ENCODE measurements at places on chromosomes 2 and 18.

DNA sequence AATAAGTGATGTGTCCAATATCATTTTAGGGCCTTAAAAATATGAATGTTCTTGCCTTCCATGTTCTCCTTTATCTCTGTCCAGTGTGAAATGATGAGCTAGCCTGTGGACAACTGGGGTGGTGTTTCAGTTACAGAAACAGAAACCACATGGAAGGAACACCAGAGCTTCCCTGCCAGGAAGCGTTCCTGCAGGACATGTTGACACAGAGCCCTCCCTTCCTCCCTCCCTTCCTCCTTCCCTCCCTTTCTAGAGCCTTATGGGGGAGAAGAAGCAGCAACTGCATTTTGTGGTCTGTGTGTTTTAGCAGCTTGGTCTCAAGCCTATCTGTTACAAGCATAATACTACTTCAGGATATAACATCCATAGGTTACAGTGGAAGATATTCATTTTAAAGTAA lies 539.7 kb upstream of the NETO1 start:
- DNase-seq: no peak

DNA sequence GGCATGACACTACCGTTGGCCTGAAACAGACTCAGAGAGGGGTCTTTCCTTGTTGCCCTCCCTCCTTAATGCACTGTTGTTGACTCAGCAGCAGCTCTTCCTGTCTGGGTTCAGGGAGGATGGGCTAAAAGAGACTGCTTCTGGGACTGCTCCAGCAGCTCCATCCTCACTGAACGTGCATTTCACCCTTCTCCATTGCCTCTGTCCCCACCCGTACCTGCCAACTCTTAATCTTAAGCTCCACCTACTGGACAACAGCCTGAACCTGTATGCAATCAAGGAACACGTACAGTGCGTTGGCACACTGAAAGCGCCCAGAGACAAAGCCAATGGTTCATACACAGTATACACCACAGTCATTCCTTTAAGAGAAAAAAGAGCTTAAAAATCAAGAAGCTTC lies 230.8 kb upstream of the RAB6C start:
- no peak for DNase-seq

- no peak for DNase-seq
These were observed 167.4 kb downstream of the DPP10 start for GRCh38 chr2:114609801-114610200.

DNA sequence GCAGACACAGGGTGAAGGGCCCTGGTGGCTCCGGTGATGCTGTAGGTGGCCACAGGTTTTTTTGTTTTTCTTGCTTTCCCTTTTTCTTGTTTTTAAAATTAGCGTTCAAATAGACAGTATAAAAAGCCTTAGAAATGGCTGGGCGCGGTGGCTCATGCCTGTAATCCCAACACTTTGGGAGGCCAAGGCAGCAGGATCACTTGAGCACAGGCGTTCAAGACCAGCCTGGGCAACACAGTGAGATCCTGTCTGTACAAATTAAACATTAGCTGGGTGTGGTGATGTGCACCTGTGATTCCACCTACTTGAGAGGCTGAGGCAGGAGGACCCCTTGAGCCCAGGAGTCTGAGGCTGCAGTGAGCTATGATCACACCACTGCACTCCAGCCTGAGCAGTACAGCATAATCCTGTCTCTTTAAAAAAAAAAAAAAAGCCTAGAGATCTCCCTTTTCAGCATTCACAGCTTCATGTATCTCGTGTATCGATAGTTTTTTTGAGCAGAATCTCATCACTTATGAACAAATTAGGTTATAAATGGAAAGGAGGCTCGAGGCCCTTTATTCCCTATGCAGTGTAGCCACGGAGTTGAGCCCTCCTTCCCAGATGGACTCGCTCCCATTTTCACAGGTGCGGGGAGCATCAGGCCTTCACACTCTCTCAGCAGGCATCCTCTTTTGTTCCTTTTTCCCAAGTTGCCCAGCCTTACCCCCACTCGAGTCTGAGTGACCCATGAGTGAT lies 50.8 kb downstream of the EMILIN2 start:
- no peak for DNase-seq

GRCh38 chr2:194304191-194304590 lies 1352.8 kb upstream of the SLC39A10 start:
- no peak for DNase-seq

GRCh38 chr18:33495278-33495677 lies 54.8 kb upstream of the CCDC178 start:
- DNase-seq: no peak

GRCh38 chr2:170276056-170276455 lies 98.1 kb downstream of the MYO3B start:
- no peak for DNase-seq

DNA sequence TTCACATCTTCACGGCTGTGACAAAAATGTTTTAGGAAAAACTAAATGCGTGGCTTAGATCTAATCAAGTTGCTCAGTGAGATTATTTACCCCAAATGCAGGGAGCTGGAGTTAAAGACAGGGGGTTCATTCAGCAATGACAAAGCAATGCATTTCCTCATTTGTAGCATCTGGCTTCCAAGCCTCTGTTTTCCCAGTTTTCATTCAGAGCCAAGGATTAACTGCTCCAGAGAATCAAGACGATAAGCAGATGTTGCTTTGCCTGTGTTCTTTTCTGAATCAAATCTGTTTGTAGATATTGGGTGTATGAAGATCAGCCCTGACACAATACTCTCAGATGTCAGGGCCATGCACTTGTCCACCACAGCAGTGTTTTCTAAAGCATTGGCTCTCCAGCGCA lies 147.4 kb upstream of the SIX2 start:
- no peak for DNase-seq

- no peak for DNase-seq
These were observed 5.6 kb upstream of the EML4 start for GRCh38 chr2:42163444-42164045.

DNA sequence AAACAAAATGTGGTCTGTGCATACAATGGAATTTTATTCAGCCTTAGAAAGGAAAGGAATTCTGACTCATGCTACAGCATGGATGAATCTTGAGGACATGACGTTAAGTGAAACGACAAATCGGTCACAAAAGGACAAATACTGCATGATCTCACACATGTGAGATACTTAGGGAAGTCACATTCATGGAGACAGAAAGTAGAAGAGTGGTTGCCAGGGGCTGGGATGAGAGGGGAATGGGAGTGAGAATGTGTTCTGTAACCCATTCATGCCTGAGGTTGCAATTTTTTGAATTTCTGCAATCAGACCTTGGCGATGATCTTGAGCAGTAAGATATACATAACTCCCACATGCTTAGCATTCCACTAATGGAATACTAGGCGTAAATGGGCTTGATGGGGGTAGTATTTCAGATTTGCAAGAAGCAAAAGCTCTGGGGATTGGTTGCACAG lies 22.0 kb downstream of the FHL2 start:
- DNase-seq: no peak

DNA sequence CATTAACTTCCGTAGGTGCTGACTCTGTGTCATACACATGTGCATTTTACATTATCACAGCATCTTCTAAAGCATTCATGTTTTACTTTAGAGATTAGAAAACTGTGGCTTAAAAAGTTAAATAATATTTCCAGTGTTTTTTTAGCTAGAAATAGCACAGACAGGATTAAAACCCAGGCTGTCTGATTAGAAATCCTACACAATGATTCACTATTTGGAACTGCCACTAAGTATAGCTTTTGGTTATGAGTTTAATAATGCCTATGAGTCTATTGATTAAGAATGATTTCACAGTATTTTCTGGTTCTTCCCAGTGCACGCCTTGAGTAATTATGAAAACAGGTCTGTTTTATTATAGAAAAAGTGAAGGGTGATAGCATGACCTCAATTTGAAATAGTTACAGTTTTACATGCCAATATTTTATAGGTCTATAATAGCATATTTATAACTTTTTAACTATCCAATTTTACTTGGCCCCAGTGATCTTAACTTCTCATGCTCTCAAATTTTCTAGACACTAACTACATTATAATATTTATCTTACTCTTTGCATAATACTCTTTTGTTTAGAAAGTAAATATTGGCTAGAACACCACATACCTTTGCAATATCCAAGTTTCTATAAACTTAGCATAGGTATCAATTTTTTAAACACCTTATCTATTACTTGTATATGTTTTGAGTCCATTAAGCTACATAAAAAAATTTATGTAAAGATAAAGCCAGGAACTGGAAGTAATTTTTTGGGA lies 313.2 kb downstream of the RND3 start:
- DNase-seq: no peak

GRCh38 chr2:42224422-42225067 lies 55.4 kb downstream of the EML4 start:
- no peak for DNase-seq

- DNase-seq: no peak
These were observed 342.7 kb downstream of the CPS1 start for GRCh38 chr2:210899131-210899530.

GRCh38 chr2:42225573-42225972 lies 56.4 kb downstream of the EML4 start:
- no peak for DNase-seq

DNA sequence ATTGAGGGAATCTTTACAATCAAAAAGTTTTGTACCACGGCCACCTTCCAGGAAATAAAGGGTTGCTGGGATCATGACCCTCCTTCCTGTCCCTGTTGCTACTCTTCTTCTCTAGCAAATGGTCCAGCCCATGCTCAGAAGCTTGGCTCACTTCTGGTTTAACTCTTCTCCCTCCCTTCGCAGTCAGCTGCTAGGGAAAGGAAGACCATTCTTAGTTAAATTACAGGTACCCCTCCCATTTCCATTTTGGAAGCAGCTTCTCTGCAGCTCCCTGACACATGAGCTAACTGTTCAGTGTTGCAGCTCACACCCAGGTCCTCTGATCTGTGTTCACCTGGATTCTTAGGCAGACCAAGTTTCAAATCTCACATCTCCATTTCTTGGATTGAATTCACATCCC lies 100.3 kb downstream of the DOCK10 start:
- DNase-seq: no peak

DNA sequence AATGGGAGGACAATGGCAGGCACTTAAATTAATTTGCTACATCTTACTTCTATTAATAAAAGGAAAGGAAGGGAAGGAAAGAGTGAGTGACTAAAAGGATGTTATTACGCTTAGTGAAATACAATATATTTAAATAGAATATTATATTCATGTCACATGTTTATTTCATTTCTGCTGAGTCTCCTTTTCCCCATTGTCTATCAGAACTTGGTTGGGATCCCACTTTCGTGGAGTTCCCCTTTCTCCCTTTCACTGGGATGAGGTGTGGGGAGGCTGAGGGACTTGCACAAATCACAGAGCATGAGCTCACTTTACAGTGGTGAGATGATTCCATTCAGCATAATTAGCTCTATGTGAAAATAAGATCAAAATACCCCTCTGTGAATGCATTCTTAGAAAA lies 730.6 kb downstream of the TSN start:
- DNase-seq: no peak

- DNase-seq: no peak
These were observed 89.7 kb downstream of the ICOS start for GRCh38 chr2:204026294-204026693.

GRCh38 chr18:68984342-68984741 lies 186.5 kb downstream of the CCDC102B start:
- no peak for DNase-seq

DNA sequence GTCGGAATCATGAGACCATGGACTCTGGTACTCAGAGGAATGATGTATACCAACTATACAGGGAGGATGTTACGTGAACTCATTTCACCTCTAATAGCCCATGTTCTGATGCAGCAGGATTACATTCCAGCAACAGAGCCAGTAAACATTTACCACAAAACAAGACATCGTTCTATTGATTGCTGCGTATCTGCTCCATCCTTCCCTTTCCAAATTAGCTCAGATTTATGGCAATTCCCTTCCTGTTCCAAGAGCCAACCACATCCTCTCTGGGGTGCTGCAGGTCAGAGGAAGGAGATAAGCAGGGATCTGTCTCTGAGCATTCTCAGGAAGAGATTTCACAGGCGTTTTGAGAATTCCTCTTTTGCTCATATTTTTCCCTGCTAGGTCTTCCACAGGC lies 98.3 kb downstream of the KLF7 start:
- no peak for DNase-seq

- DNase-seq: no peak
These were observed 72.2 kb downstream of the PLB1 start for GRCh38 chr2:28568036-28568435.

Data from CD4-positive, alpha-beta memory T cell (primary cell).